H4 (cell line): ENCODE measurements at places on chromosomes 12 and 14. TPM values are rescaled to one million over a fixed set of nuclear protein-coding genes. Genes with fewer than 3 reads are reported as not detected.

GRCh38 chr12:85804663-85805062 is 31.5 kb downstream of the RASSF9 start:
- peak; percentile 17 for DNase-seq

GRCh38 chr12:20507711-20508110 is 139.4 kb downstream of the PDE3A start:
- DNase-seq, result no peak

- DNase-seq, result peak; percentile 57
These were observed 10.0 kb upstream of the KRT82 start for GRCh38 chr12:52415870-52416750.

DNA sequence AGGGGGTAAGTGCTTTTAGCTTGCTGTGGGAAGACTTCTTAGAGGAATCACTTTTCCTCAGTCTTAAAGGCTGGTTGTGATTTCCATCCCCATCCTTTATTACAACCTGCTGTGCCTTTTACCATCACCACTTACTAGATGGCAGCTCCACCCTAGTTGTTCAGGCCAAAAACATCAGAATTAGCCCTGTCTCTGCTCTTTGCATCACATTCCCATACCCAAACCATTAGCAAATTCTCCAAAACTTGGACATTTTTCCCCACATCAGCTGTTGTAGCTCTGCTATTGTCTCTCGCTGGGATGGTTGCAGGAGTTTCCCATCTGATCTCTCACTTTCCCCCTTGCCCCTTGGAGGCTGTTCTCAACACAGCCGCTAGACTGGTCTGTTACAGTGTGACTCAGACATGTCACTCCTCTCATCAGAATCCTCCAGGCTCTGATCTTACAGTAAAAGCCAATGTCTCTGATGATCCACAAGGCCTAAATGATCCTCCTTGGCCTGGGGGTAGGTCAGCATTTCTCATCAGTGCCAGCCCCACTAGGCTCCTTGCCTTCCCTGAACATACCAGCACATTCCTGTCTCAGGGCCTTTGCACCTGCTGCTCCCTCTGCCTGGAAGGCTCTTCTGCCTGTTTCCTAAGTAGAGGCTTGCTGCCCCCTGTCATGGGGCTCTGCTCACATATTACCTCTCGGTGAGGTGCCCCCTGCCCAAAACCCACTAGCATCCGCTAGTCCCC is 102.5 kb downstream of the BEGAIN start:
- no peak for DNase-seq

GRCh38 chr12:68794653-68795251 is 13.2 kb upstream of the MDM2 start:
- no peak for DNase-seq

DNA sequence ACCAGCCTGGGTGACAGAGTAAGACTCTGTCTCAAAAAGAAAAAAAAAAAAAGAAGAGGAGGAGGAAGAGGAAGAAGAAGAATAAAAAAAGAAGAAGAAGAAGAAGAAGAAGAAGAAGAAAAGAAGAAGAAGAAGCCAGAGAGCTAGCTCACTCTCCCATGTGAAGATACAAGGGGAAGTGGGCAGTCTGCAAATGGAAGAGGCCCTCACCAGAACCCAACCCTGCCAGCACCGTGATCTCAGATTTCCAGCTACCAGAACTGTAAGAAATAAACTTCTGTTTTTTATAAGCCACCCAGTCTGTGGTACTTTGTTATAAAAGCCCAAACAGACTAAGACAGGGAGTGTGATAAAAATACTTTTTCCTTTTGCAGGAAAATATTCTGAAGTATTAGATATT is 130.7 kb downstream of the ETNK1 start:
- no peak for DNase-seq

GRCh38 chr14:22885975-22886374 is 3.0 kb downstream of the REM2 start:
- DNase-seq, result no peak

- no peak for DNase-seq
These were observed 395.2 kb upstream of the TMTC1 start for GRCh38 chr12:30178916-30179315.

GRCh38 chr14:49134940-49135339 is 451.2 kb downstream of the RPS29 start:
- DNase-seq, result no peak

GRCh38 chr14:68506645-68507419 is 286.0 kb downstream of the ZFP36L1 start:
- peak; percentile 21 for DNase-seq

DNA sequence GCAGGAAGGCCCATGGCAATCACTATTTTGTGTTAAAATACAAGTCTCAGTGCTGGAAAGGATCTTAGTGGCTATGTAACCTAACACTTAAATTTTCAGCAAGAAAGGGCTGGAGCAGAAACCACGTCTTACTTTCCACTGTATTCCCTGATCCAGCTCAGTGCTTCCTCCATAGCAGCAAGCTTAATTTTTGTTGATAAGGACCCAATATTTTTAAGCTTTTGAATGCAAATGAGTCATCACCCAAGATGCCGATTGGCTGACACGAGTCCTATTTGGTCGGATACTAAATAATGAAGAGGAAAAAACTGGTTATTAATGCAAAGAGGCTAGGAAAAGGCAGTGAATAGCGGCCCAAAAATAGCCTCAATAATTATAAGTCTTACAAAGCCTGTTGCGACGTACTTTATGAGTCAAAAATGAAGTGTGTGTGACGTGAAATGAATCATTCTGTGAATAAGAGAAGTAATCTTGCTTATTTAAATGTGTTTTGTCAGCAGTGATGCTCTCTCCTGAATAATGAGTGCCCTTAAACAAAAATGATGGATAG is 46.9 kb upstream of the IGF1 start:
- DNase-seq, result no peak

DNA sequence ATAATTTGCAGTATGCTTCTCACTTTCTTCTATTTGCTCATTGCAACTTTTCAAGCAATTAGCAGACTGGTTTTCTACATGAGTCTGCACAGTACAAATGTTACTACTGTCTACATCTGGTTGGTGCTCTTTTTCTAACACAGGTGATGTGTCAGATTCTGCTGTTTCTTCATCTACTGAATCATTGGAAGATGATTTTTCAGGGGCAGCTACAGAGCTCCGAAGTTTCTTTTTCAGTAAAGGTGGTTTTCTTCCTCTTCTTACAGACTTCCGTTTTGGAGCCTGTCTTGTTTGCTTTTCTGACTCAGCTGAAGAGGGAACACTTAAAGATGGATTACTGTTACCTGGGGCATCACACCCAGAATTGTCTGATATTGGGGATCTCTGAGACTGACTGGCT is 62.1 kb downstream of the SCAF11 start:
- no peak for DNase-seq

DNA sequence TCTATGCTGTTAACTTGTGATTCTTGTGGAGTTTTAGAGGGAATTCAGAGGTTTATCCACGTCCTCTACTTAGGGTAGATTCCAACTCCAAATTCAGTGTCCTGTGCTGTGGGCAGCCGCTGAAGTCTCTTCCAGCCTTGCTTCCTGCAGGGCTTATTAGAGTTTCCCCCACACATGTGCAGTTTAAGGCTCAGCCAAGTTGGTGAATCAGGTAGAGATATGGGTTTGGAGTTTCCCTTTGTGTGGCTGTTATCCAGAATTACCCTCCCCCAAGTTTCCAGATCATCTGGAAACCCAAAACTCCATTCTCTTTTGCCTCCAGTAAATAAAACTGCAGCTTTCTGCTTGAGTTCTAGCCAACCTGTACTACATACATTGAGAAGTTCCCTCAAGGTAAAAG is 853.7 kb downstream of the GALC start:
- DNase-seq, result no peak

DNA sequence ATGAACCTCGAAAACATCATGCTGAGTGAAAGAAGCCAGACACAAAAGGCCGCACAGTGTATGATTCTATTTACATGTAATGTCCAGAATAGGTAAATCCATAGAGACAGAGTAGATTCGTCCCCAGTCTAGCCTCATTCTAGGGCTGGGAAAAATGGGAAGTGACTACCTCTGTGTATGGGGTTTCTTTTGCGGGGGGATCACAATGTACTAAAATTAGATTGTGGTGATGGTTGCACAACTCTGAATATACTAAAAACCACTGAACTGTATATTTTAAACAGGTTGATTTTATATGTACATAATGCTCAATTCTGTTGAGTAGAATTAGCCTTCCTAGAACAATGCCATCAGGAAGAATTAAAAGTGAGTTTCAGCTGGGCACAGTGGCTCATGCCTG is 6.3 kb upstream of the RILPL2 start:
- DNase-seq, result no peak

DNA sequence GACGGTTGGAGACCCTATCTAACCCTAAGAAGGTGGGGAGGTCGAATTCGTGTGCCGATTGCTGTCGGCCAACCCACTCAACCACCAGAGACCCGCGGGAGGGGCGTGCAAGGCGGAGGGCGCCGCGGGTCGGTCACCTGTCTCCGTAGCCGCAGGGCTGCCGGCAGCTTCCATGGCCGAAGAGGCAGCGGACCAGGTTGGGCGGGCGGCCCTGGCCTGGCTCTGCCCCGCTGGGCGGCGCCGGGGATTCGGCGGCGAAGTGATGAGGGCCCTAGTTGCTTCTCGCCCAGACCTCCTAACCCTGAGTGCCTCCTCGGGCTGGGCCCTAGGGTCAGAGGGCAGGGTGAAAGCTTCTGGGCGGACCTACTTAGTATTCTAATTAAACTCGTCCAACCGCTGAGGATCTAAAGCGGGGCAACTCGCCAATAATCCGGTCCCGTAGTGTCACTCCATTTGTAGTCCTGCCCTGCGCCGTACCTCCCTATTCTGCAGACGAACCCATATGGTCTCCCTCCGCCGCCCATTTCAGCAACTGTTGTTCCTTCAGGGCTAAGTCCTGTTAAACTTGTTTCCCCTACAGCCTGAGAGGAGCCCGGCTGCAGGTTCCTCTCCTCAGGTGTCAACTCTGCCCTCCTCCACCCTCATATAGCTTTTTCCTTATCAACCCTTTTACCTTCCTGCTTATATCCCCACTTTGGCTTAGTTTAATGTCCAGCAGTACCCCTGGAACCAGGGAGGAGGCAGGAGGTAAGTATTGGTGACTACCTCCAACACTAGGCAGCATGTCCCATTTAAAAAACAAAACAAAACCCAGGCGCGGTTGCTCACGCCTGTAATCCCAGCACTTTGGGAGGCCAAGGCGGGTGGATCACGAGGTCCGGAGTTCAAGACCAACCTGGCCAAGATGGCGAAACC is at the start of gene PYM1:
TSS of gene PYM1 (minus strand) at position 307 of the 915 bp plus-strand sequence. CDS start at position 174, 133 bp downstream.
- DNase-seq, result peak; percentile 48

DNA sequence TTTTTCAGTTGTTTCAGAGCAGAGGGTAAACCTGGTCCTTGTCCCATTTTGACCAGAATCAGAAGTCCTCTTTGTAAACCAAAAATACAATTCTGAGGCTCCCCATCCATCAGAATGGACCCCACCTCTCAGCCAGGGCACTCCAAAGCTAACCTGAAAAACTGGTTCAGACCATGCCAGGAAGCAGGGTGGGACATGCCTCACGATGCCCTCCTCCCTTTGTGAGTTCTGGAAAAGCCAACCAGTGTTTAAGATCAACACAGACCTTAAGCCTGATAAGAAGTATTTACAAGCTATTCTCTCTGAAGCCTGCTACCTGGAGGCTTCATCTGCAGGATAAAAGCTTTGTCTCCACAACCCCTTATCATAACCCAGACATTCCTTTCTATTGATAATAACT is 35.4 kb downstream of the TNFAIP2 start:
- no peak for DNase-seq

GRCh38 chr12:50894241-50894640 is 51.5 kb downstream of the TMPRSS12 start:
- DNase-seq, result no peak

GRCh38 chr12:87793131-87793530 is 236.1 kb downstream of the C12orf50 start:
- DNase-seq, result no peak

DNA sequence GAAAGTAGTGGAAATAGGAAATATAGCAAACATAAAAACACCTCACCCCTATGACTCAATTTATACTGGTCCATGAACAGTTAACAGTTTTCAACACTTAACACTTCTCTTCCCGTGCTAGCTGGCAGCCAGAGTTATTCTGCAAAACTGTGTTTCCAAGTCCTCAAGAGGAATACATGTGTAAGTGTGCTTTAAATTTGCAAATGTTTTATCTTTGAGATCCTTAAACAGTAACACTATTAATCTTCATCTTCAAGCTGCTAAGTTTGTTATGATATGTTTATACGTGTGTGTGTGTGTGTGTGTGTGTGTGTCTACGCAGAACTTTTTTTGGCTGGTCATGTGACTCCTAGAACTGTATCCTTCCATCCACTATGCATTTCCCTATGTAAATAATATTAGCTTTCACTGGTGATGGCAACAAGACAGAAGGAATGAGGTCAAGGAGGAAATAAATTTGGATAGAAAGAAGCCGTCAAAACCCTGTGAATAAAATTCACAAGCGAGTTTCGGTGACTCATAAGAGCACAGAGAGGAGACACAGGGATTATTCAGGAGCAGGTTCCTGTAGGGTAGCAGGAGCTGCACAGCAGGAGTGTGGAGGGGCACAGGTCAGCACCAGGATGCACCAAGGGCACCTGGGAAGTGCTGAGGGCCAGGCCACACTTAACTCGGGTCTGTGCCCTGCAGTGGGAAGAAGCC is 105.9 kb upstream of the ETV6 start:
- no peak for DNase-seq

DNA sequence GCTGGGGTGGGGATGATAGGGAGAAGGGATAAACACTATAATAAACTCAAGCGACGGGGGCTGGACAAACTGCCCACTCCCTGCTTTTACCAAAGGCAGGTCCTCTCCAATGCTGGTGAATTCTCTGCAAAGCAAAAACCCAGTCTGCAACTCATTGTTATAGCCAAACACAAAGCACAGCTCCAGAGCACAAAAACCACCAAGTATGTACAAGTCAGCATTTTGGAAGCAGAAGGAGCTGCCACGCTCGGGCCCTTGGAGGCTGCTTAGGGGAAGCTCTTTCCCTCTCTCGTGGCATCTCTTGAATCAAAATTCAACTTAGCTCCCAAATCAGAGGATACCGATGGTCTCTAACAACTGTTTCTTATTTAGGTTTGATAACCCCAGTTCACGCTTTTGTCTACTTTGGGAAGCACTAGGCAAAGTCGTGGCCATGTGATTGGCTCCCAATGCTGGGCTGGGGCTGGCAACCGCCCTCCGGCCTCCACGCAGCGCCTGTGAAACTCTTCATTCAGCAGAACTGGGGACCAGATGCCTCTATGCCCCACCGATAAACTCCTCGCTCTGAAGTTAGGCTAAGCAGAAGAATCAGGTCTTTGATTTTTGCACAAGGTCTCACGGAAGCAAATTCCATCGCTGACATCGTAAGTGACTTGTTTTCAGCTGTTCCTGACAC is 158.5 kb upstream of the FOXN3 start:
- DNase-seq, result no peak

- peak; percentile 91 for DNase-seq
These were observed 18.7 kb downstream of the FOXG1 start for GRCh38 chr14:28785096-28785952.

UNC79 gene
- 0.02 and 0.06 TPM in 2 replicates for total RNA-seq

NUMB gene
- total RNA-seq, result 13.2 and 16.1 TPM in 2 replicates

FAM186B gene
- total RNA-seq, result 0.39 and 3.8 TPM in 2 replicates

ZNF839 gene
- total RNA-seq, result 2.7 and 5.0 TPM in 2 replicates

CRIP1 gene
- total RNA-seq, result not detected in 2 replicates

KRT71 gene
- not detected in 2 replicates for total RNA-seq

MBIP gene
- 17.7 and 22.0 TPM in 2 replicates for total RNA-seq

KRT75 gene
- 0.12 TPM in 1 of 2 replicates, not detected in the other for total RNA-seq

PCED1B gene
- total RNA-seq, result 1.1 TPM in 1 of 2 replicates, not detected in the other

STYK1 gene
- total RNA-seq, result 3.3 and 3.8 TPM in 2 replicates

ADGRD1 gene
- total RNA-seq, result 0.14 and 0.21 TPM in 2 replicates

HOXC12 gene
- not detected in 2 replicates for total RNA-seq

CPNE8 gene
- 0.48 and 0.62 TPM in 2 replicates for total RNA-seq

SLC17A8 gene
- total RNA-seq, result not detected in 2 replicates
